ENCODE measurements at places on chromosomes 5 and 9.

- DNase-seq = peak; percentile 52
These were observed 50.2 kb upstream of the RNF38 start for GRCh38 chr9:36450110-36450732.

DNA sequence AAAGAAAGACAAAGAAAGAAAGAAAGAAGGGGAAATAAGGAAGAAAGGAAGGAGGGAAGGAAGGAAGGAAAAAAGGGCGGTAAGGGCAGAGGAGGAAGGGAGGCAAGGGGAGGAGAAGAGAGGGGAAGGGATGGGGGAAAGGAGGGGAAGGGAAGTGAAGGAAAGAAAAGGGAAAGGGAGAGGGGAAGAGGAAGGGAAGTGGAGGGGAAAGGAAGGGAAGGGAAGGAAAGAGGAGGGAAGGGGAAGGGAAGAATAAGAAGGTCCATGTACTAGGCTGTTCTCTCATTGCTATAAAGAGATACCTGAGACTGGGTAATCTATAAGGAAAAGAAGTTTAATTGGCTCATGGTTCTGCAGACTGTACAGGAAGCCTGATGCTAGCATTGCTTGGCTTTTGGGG is 217.1 kb downstream of the ENC1 start:
- no peak for DNase-seq

- no peak for DNase-seq
These were observed 272.0 kb downstream of the ARHGAP26 start for GRCh38 chr5:143041972-143042770.

DNA sequence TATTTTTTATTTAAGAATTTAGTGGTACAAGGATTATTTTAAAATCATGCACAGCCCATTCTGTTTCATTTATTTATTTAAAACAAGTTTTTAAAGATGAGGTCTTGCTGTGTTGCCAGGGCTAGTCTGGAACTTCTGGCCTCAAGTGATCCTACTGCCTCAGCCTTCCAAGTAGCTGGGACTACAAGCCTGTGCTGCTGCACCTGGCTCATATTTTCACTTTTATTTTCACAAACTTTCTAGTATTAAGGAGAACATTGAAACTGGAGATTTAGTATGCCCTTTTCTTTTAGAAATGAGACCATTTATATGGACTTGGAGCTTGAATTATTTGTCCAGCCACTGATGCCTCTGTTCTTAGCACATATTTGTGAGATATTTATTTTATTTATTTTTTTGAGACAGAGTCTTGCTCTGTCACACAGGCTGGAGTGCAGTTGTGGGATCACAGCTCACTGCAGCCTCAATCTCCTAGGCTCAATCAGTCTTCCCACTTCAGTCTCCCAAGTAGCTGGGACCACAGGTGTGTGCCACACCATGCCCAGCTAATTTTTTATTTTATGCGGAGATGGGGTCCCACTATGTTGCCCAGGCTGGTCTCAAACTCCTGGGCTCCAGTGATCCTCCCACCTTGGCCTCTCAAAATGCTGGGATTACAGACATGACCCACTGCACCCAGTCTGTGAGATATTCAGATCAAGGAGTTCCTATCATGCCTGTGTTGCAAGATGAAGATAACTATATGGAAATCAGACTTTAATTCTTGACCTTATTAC is 7.4 kb downstream of the DMXL1 start:
- DNase-seq = no peak

DNA sequence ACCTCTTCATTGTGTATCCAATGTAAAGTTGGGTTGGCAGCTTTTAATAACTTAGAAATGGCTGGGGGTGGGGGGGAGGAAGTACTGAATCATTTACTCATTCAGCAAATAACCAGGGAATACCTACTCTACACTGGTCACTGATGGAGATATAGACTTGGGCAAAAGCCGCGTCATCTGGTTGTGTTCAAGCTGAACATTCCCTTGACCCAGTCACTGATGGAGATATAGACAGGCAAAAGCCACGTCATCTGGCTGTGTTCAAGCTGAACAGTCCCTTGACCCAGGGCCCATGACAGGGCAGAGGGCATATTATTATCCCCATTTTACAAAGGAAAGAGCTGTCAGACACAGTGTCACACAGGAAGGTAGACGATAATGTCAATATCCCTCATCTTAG is 32.6 kb downstream of the FOXI1 start:
- no peak for DNase-seq

GRCh38 chr5:159231167-159231566 is 21.8 kb upstream of the RNF145 start:
- DNase-seq = no peak

DNA sequence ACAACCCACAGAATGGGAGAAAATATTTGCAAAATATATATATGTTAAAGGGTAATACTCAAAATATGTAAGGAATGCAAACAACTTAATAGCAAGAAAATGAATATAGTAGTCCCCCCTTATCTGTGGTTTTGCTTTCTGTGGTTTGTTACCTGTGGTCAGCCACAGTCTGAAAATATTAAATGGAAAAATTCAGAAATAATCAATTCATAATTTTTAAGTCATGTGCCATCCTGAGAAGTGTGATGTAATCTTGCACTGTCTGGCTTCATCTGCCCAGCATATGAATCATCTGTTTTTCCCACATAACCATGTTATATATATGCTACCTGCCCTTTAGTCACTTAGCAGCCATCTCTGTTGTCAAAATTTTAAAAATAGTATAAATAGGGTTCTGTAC is 11.7 kb downstream of the CER1 start:
- no peak for DNase-seq

DNA sequence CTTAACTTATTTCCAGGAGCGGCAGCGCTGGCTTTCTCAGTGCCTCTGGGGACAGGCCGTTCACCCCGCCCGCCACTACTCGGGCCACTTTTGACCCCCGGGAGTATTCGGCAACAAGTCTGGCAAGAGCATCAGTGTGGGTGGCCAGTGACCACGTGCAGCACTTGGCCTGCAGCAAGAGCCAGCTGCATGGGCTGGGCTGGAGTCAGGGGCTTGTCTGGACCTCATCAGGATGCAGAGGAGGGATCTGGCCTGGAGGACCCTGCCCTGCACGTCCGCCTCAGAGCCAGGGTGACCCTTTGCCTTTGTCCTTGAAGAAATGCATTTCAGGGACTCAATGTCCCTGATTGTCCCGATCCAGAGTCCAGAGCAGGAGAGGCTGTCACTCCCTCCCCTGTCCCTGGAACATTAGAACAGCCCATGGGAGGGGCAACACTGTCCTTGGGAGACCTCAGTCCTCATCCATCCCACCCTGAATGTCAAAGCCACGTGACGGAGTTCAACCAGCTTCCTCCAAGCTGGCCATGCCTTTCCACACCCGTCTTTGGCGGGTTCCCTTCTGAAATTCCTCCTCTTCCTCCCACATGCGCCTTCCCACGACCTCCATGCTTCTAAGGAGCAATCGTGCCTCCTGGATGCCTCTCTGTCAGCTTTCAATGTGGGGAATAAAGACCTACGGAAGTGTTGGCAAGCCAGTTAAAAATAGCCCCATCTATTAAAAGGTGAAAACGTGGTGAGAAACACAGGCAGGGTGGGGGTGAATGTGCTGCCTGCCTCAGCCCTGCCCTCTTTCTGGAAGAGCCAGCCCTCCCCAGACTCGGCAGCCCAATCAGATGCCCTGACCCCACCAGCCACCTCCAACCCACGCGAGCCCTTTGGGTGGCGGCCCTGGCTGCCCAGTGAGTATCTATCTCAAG is 99.0 kb downstream of the OLFM1 start:
- DNase-seq = no peak

DNA sequence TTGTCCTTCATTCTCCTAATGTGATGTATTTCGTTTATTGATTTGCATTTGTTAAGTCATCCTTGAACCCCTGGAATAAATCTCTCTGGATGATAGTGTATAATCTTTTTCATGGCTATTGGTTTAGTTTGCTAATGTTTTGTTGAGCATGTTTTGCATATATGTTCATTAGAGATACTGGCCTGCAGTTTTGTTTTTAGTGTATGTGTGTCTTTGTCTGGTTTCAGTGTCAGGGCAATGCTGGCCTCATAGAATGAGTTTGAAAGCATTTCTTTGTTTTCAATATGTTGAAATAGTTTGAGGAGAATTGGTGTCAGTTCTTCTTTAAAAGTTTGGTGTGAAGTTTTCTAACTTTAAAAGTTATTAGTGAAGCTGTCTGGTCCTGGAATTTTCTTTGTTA is 149.6 kb upstream of the ATP10B start:
- no peak for DNase-seq

- DNase-seq = no peak
These were observed 406.8 kb downstream of the BRINP1 start for GRCh38 chr9:118962426-118962825.

- DNase-seq = no peak
These were observed 158.4 kb upstream of the MPDZ start for GRCh38 chr9:13437866-13438265.

DNA sequence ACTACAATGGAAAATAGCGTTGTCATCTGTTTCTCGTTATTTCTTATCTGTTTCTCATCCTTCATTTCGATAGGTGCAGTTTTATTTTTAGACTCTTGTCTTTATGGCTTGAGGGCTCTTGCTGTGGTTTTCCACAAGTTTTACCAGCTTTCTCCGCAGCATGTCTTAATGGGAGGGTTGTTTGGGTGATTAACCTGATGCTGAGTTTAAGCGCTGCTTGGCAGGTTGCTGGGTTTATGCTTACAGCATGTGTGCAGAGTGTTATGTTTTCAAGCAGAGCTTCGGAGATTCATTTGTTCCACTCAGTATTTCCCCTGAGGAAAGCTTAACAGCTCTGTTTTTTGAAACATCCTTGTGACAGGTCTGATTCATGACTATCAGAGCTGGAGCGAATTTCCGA is 154.0 kb downstream of the SLC12A2 start:
- no peak for DNase-seq

DNA sequence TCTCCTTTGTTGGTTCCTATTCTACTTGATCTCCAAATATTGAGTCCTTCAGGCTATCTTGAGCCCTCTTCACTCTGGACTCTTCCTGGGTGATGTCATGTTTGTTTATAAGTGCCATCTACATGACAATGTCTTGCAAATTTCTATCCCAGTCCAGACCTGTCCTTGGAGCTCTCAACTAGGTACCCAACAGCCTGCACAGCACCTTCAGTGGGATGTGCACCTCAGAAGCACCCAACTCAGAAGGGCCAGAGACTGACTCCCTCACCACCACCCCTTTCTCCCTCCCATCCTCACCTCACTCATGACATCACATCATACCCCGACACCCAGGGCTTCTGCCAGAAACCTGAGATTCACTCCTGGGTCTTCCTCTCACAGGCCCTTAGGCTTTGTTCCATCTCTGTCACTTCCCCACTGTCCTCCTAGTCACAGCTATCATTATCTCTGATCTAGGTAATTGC is 14.4 kb downstream of the TXN start:
- DNase-seq = no peak

GRCh38 chr9:135701959-135702721 is at the start of gene KCNT1:
Gene KCNT1, plus strand, starts transcription at chr9:135702185. Its CDS starts 74 bp downstream, at chr9:135702259.
- DNase-seq = peak; percentile 81

DNA sequence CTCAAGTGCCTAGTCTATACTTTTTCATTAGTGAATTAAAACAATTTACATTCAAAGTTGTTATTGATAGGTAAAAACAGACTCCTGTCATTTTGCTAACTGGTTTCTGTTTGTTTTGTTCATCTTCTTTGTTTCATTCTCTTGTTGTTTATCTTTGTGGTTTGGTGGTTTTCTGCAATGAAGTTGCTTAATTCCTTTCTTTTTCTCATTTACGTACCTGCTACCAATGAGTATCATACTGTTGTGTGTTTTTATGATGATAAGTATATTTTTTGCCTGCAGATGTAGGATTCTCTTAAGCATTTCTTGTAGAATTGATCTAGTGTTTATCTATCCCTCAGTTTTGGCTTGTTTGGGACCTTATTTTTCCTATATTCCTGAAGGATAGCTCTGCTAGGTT is 2230.0 kb downstream of the MAT2B start:
- no peak for DNase-seq

DNA sequence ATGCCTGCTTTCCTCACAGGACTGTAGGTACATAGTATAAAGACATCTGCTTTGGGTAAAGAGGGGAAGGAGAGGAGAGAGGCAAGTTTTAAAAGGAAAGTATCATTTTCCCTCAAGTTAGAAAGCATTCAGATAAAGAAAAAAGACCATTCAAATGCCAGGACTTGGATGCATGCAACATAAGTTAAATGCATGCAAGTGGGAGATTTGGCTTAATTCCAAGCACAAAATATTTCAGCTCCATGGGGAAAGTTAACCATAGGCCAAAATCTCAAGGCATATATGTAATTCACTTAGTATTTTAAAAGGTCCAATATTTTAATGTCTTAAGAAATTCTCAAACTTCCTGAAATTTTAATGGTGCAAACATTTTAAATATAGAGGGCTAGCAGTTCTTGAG is 36.4 kb downstream of the POU5F2 start:
- no peak for DNase-seq

- no peak for DNase-seq
These were observed 71.8 kb downstream of the RAPGEF1 start for GRCh38 chr9:131668057-131668438.

- DNase-seq = no peak
These were observed 137.4 kb downstream of the DENND1A start for GRCh38 chr9:123792501-123792900.

- DNase-seq = no peak
These were observed 10.8 kb downstream of the CETN3 start for GRCh38 chr5:90398726-90399125.

DNA sequence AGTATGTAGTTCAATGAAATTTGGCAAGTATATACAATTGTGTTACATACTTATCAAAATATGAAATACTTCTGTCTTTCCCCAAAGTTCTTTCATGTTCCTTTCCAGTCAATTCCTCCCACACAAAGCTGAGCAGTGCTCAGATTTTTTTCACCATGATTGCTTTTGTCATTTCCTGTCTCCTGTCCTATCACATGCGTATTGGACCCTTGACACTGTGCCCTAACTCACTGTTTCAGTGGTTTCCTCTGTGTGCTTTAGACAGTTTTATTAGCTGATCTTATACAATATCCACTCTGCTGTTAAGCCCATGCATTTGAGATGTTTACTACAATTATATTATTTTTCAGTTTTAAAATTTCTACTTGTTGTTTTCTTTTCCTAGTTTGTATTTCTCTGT is 463.6 kb upstream of the MEF2C start:
- no peak for DNase-seq

GRCh38 chr9:2459756-2460155 is 161.8 kb upstream of the VLDLR start:
- DNase-seq = no peak

GRCh38 chr5:143533978-143534760 is 130.7 kb upstream of the NR3C1 start:
- DNase-seq = no peak

DNA sequence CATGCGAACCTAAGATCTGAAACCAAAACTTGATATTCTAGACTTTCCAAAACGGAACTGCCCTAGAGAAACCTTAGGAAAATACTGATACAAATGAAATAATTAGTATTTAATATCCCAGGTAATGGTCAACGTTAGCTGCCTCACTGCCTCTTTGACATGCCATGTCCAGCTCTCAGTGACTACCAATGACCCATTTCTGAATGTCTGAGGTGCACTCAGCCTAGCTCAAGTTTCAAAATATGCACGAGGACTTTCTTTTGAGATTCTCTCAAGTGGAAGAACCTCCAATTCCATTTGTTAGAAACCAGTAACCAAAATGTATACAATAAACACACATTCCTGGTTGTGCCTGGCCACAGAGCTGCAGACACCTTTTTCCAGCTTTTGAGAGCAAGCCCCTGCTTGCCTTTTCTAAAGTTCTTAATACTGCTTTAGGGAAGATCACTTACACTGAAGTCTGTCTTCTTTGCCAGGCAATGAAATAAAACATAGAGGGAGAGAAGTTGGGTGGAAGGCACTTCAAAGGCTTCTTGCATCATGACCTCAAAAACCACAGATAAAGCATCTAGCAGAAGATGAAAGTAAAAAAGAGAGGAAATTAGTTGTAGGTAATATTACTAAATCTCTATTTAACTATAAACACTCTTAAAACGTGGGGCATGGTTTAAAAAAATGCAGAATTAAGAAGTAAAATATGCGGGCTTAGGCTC is 87.9 kb downstream of the MRPS27 start:
- no peak for DNase-seq
